ENCODE measurements at places on chromosomes 12 and 14.

DNA sequence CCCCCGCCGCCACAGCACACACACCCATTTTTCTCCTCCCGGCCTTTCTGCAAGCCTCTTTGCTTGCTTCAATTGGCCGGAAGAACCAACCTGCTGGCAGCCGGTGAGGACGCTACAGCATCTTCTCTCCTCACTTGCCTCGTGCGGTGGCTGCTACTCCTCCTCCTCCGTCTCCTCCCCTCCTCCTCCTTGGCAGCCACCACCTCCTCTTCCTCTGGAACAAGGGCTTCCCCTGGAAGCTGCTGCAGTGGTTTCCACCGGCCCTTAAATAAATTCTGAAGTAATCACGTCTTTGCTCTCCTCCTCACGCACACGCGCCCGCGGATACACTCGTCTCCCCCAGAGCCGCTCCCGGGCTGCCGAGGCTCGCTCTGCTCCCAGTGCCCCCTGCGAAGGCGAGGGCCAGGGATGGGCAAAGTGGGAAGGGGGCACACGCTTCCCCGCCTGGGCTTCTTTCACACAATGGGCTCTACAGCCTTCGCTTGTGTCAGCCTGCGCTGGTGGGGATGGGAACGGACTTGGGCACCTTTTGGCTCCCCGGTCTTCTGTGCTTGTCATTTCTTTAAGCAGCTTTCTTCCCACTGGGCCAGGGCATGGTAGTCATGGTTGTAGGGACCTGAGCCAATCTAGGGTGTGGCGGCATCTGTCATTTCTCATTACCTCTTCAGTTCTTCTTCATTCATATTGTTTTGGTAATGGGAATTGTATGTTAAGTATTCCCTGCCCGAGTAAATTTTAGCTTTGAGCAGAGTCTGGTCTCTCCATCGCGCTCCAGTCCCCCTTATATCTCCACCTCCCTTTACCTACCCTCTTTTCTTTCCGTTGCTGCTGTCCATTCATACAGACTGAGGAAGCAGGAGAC lies at the start of gene PPFIA2:
Gene PPFIA2, minus strand, starts transcription at position 161 of the 862 bp plus-strand sequence.
- DNase-seq, result peak; percentile 48

GRCh38 chr12:1473418-1473817 lies 121.0 kb downstream of the FBXL14 start:
- DNase-seq, result no peak

- DNase-seq, result no peak
Observed at GRCh38 chr12:8609061-8609570, 3.5 kb downstream of the AICDA start.

DNA sequence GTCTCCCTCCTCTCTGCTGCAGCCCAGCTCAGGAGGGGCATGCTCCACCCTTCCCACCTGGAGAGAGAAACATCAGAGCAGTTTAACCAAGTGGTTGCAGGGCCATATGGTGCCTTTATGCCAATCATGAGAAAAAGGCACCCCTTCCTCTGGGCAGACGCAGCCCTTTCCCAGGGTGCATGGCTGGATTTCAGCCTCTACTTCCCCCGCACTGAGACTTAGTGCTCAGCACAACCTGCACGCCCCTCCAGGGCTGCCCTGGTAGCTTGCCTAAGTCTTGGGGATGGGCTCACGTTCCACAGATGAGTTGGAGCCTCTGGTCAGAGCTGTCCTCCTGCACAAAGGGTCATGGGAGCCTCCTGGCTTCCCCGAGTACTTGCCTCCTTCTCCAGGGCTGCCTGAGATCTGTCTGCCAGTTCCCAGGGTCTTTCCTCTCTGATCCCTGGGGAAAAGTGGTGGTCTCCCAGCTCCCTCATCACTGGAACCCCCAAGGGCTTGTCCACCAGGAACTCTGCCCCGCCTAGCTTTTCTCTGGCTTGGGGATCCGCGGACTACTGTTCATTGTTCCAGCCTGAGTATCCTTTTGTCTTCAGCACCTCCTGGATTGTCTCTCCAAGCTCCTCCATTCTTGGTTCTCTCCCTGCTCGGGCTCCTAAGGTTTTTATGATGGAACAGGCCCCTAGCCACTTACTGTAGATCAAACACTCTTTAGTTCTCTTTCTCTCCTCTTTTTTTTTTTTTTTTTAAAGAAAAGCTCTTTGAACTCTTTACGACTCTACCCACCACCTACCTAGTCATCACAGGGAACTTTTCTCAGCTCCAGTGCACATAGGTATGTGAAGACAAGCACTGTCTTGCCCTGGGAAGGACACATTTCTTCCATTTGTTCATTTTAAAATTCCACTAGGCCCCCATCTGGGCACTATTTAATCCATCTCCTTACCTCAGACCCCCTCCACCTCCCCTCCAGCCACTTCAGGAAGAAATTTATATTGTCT lies 6.1 kb upstream of the KRT74 start:
- no peak for DNase-seq

DNA sequence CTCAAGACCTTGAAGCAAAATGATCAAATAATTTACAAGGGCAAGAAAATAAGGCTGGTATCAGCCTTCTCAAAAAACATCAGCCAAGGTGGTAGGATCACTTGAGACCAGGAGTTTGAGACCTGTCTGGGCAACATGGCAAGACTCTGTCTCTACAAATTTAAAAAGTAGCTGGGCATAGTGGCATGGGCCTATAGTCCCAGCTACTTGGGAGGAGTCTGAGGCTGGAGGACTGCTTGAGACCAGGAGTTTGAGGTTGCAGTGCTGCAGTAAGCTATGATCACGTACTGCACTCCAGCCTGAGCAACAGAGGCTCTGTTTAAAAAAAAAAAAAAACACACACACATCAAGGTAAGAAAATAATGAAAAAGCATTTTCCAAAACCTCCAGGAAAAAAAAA lies 22.1 kb downstream of the SEC23A start:
- DNase-seq, result no peak

DNA sequence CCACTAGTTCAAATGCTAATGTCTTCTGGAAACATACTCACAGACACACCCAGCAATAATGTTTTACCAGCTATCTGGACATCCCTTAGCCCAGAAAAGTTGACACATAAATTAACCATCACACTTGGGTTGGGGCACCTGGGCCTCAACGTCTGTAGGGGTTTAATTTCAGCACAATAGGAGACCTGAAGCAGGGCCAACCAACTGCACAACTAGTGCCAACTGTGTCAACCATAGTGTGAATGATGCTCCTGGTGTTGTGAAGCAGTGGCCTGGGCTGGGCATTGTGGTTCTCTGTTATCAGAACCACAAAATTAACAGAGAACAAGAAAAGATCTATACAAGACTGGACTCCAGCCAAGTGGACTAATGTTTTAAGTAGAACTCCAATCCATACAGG lies 106.7 kb upstream of the PPM1H start:
- DNase-seq, result no peak

- DNase-seq, result peak; percentile 72
Observed at GRCh38 chr12:47995981-47996401, 8.3 kb downstream of the COL2A1 start.

DNA sequence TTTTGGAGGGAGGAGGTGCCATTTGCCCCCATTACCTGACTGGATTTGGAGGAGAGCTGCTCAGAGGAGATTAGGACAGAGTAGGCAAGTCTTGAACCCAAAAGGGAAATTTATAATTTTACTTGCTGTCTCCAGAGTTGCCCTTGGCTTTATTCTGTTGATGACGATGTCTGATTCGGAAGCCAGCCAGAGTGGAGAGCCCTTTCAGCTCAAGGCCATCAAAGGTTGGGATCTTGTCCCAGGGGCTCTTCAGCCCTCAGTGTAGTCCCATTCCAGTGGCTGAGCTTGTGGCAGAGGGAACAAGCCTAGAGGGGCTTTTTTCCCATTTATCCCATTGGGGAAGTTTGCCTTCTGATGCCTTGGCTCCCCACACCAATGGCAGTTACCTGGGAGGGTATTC lies 71.8 kb downstream of the HSD17B6 start:
- no peak for DNase-seq

All from left hindlimb (tissue), 1 donor.